Central memory CD8-positive, alpha-beta T cell (primary cell): ENCODE measurements at places on chromosomes 2 and 18.

DNA sequence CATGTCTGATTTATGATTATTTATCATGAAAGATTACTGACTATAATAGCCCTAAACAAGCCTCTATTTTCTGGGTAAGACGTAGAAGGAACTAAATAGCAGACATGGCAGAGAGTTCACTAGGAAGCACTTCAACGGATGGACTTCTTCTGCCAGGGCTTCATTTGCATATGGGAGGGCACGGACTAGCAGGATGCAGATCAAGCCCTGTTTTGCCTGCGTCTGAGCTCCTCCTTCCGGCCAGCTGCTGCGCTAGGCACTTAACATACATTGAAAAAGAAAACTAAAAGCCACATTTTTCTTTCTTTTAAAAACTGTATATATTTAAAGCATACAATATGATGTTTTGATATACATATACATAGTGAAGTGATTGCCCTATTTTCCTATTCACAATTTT lies 340.0 kb upstream of the MEX3C start:
- no peak for DNase-seq

DNA sequence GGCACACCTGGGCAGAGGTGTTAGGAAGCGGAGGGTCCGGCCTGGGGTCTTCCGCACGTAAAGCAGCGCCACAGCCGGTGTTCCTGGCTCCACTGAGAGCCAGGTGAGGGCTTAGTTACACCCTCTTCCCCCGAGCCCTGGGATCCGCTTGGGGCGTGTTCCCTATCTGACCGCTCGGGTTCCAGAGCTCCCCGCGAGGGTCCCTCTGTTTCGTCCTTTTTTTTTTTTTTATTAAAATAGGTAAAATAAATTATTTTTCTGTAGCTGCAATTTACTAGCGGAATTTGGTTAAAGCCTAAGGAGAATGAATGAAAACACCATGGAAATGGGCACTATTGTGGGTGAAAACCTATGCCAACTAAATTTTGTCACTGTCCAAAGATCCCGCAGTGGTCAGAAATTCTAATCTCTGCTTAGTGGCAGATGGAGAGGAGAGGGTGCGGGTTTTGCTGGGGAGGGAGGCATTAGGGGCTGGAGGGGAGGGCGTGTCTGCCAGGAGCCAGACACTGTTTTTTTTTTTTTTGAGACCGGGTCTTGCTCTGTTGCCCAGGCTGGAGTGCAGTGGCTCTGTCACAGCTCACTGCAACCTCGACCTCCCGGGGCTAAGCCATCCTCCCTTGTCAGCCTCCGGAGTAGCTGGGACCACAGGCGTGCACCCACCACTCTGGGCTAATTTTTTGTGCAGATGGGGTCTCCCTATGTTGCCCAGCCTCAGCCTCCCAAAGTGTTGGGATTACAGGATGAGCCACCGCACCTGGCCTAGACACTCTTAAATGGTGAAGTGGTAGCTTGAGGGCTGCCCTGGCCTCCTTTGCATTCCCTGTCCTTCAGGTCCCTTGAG lies 834 bp downstream of the PDCL3 start:
- DNase-seq, result no peak

DNA sequence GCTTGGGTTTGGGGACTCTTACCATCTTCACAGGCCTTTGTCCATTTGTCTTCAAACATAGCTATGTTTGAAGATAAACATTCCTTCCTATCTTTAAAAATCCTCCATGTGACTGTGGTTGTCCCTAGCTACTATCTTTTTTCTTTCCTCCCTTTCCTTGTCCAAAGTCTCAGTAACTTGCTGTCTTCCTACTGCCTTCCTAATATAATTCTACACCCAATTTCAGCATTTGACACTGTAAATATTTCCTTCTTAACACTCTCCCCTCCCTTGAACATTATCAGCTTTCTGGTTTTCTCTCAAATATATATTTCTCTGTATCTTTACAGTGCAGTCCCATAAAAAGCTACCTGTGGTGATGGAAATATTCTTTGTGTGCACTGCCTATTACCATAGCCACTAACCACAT lies 5.3 kb upstream of the SP3 start:
- no peak for DNase-seq

DNA sequence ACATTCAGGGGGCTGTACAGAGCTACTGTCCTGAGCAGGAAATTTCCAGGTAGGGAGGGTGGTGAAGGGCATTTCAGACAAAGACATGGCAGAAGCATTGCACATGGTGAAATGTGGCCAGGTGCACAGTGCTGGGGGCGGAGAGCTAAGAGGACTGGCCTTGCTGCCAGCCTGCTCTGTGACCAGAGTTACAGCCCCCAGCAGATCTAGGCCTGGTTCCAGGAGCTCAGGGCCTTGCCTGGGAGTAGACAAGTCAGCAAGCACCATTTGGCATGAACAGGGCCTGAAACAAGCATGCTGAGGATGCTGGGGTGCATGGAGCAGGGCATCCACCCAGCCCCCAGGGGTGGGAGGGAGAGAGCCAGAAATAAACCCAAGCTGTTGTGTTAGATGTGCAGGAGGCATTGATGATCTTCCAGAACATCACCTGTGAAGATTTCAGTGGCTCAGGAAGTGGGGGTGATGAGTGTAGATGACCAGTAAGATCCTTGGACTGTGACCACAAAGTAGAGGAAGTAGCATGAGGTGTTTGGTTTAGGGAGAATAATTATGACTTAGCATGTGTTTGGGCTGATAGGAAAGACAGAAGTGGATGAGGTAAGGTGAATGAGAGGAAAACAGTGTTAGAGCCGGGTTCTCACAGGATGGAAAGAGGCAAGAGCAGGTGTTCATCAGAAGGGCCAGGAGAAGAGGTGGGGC lies 61.1 kb downstream of the COA5 start:
- DNase-seq, result no peak

- DNase-seq, result no peak
These were observed 193.6 kb downstream of the MTCL1 start for GRCh38 chr18:8899000-8899399.

DNA sequence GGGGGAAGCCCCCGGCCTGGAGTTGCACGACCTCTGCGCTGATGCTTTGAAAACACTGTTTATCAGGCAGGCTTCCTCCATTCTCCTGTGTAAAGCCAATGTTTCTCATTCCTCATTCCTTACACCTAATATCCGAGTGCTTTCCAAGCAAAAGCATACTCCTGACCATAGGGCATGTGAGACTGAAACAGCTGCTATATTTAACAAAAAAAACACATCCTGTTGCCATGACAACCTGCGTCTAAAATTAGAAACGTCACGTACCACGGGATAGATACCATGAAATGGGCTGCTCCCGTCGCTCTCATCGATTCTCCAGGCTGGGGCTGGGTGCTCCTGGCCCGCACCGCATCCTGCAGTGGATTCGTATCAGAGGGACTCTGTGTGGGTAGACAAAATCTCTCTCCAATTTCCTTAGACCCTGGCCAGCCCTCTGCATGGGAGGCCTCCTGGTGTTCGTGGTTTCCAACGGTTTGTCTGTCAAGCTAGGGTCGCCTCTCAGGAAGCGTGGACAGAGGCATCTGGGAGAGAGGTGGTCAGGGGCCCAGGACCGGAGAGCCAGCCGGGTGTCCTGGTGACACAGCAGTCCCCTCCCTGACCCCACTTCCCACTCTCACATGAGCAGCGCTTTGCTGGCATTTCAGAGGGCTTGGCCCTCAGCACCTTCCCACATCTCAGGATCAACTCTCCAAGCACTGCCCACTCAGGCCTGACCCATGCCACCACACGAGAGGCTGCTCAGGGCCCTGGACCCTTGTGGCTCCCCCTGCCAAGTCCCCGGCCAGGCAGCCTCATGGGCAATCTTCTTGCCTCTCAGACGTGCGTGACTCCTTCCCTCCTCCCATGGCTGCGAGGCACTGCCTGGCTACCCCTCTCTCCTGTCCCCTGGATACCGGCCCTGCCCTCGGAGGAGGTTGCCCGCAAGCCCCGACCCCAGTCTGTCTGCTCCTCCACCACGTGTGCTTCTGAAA lies 268.1 kb downstream of the NDUFA10 start:
- no peak for DNase-seq

DNA sequence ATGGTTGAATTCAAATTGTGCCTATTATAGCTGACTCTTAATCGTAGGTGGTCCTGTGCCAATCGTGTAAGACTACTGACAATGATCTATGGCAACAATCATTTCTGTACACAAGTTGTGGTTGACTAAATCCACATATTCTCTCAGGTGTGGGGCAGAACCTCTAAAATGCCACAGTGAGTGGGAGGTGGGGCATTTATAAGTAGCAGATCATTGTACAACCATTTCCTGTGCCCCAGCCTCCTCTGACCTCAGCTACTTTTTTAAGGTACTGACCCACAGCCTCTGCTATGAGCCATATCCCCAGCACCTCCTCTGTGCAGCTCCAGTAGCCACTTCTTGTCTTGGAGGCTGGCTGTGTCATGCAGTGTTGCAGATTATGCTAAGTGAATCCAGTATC lies 48.6 kb upstream of the RAPH1 start:
- no peak for DNase-seq
